ENCODE measurements at places on chromosomes 2 and 18.
A peak's percentile ranks its signal among the peaks of the same experiment; 100 is the strongest.

DNA sequence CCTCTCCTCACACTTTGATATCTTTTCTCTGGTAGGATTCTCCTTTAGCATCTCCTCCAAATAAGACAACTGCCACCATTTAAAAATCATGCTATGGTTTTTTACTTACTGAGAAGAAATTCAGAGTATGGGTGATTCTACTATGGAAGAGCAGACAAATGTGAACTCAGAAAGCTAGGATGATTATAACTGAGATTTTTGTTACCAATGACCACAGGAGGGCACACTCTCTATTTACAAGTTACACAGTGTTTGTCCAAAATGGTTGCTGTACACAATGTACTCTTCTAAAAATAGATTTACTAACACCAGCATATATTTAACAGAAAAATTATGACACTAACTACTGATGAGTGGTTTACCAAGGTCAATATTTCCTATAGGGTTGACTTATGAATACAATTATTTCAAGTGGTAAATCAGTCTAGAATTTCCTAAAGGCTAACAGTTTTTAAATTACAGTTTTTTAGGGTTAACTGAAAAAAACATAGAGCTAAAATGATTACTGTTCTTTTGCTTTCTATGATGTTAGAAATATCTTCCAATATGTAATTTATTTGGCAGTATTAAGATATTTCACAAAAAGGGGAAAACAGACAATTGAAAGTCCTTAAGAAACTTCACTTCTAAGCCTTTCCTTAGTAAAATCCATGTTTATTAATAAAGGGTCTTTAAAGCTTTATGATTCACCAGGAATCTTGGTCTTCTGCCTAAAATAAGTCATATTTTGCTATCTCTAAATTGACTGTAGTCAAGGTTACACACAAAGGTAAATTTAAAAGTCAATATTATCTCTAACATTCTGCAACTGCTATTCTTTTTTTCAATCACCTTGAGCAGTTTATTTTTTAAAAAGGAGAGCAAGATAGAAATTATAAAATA, 57.2 kb downstream of the MAP4K3 start:
- no peak for DNase-seq

- no peak for DNase-seq
Measured at GRCh38 chr2:104236491-104236890, 617.4 kb upstream of the POU3F3 start.

- peak; percentile 12 for DNase-seq
Measured at GRCh38 chr2:19955544-19956422, 34.1 kb downstream of the WDR35 start.

GRCh38 chr2:26658691-26659346, 17.7 kb upstream of the CIB4 start:
- no peak for DNase-seq

GRCh38 chr18:26804519-26804918, 61.0 kb downstream of the AQP4 start:
- no peak for DNase-seq

DNA sequence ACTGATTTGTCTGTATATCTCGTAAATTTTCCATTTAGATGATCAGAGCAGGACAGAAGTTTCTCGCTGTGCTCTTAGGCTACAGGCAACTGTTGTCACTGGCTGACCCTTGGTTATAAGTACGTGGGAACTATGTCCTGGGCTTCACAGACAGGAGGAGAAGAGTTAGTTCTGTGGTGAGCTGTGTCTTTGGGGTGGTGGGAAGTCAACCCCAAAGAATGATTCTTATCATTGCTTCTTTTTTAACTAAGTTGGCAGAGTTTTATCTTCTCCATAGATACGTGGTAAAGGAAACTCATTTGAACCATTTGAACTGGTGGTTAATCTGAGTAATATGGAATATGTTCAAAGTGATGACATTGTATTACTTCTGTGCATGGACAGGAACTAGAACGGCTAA, 230.6 kb upstream of the EPAS1 start:
- no peak for DNase-seq

DNA sequence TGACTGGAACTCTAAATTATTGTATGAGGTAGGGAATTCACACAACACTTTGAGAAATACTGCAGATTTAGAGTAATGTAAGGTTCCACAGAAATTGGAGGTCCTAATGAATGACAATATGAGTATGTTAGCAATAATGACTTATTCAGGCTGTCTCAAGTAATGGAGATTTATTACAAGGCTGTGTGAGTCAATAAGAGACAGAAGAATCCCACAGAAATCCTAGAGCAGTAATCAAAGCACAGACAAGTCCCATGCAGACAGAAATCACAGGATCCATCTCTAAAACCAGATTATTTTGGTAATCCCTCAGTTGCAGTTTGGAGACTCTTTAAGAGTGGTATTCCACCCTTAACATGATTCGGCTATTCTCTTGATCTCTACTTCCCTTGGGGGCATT, 83.6 kb downstream of the FAM161A start:
- no peak for DNase-seq

DNA sequence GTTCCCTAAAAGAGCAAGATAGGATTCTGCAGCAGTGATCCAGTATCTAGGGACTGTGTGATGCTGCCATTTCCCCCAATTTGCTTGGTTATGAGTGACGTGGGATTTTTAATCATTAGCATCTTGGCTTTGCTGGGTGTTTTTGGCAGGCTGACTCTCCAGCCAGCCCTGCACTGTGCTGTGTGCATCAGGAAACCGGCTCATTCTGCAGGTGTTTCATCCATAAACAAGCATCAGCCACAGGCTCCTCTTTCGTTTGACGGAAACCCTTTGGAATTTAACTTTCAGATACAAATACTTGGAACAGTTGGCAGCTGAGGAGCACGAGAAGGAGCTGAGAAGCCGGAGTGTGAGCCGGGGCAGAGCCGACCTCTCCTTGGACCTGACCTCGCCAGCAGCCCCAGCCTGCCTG, 135.9 kb downstream of the TPGS2 start:
- DNase-seq, result no peak

DNA sequence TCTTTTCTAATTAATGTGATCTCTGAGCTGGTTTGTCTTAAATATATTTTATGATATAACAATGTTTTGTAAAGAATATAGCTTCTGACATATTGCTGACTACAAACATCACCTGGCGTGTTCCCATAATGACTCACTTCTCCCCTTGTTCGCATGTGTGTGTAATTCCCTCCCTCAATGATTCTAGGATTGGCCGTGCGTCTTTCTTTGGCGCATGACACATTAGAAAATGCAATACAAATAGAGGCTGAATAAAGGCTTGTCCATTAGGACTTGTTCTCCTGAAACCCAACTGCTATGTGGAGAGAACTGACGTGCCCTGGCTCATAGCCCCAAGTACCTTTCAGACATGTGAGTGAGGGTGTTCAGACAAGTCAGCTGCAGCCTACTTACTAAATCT, 159.7 kb upstream of the CDH20 start:
- no peak for DNase-seq

GRCh38 chr2:20365249-20365817, 14.7 kb upstream of the PUM2 start:
- DNase-seq, result no peak

DNA sequence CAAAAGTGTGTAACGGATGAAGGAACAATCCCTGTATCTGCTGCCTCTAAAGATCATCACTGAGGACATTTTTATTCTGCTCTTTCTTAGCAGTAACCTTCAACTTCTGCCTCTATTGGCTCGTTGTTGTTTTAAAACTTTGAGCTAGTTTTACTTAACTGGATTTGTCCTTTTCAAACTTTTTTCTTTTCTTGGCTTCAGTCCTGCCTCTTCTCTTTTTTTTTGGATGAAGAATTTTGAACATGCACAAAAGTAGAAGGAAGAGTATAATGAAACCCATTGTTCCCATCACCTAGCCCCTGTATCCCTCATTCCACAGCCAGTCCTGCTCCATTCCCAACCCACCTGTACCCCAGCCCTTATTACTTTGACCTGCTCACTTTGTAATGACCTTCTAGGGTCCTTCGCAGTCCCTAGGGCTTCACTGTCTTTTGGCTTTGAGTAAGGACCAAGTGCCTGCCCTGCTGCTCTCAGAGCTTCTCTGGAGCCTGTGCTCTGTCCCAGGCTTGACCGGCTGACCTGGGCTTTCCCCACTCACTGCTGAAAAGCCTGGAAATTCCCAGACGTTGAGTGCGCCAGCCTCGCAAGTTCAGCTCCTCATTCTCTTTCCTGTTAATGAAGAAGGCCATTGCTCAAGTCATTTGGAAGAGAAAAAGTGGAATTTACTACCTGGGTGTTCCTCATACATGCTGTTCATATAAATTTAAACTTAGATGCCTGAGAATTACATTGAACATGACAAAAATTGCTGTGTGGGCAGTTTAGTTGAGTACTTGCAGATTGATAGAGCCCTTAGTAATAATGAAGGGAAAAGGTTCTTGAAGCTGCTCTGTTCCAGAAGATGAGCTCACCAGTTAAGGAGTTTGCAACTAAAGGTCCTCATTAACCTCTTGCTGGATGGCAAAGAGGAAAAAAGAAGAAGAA, 149.3 kb upstream of the ALPP start:
- no peak for DNase-seq

DNA sequence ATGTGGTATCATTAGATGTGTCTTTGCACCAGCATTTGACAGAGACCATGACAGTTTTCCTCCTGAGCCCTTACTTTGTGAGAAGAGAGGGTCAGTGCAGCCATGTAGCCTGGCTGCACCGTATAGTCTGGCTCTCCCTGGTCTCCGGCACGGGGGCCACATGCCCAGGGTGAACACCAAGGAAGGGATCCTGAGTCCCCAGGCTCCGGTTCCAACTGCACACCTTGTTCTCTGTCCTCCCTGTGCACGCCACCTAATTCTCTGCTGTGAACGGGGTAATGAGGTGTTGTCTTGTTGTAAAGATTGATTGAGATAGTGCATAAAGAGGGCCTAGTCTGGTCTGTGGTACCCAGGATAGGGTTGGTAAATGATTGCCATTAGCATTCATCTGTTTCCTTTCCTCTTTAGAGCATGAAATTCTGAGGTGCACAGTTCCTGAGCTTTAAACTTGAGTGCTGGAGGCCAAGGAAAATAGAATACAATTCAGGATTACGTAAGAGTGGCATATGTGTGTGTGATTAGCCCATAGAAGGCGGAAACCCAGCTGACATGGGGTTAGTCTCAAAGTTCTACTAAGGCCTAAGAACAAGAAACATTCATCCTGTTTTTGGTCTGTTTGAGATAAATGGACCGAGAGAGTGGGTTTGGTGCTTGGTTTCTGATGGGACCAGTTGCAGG, 55.5 kb downstream of the NCK2 start:
- DNase-seq, result no peak

- DNase-seq, result no peak
Measured at GRCh38 chr18:9097349-9097748, 5.2 kb upstream of the NDUFV2 start.

DNA sequence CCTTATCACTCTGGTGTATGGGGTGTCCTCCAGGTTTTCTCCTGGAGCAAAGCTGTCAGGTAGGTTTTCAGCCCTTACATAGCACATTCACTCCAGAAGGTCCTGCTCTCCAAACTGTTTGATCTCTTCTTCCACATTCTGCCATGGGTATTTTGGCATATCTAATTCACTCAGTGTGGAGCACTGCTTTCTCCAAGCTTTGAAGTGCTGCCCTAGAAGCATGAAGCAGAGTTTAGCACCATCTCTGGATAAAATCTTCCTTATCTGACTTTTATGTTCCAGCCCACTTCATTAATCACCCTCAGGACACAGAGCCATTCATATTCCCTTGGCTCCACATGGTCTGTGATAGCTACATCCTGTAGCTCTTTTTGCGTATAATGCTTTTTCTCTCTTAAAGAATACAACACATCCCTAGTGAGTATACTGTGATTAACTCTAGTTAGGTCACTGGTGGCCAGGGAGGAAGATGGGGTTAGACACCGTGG, 56.7 kb upstream of the ARHGAP28 start:
- DNase-seq, result no peak

DNA sequence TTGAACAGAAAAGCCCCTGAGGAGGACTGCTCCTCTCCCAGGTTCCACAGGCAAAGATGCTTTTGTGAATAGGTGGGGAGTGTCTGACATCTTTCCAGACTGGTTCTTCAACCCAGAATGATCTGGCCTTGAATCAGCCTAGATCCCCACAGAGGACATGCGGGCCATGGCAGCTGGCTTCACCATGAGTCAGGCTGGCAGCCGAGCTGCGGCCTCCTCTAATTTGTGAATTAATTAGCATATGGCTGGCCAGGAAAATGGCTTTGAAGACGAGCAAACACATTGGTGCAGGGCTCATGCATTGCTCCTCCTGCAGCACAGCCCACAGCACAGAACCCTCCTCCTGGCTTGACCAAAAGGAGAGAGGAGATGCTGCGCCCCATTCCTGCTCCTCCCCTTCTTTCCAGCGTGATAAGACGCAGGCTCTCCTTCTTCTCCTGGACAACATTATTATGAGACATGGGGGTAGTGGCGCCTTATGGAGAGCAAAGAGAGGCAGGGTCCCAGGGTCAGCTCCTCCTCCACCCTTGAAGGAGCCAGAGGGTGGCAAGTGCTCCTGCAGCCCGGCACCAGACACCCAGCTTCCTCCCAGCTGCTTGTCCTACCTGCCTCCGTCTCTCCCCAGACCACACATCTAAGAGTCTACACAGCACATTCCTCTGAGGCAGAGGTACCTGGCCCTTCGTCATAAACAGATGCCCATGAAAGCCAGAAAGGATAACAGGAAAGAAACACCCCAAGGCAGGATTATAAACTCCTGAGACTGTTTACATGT, 66.7 kb downstream of the EDAR start:
- no peak for DNase-seq

GRCh38 chr18:33851546-33852078, 273.6 kb downstream of the ASXL3 start:
- no peak for DNase-seq

DNA sequence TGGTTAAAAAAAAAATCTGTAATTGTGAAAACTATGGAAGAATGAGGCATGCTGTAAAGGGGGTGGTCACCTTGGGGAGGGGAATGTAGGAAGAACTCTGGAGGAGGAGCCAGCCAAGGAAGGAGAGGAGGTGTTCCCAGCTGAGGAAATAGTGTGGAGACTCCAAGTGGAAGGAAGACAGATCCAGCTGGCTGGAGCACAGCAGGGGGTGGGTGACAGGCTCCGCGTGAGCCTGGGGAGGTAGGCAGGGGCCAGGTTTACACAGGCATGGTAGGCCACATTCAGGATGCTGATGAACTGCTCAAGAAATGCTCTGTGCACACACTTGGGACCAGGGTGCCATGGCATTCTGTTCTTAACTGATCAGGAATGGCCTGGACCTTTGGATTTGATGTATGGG, 16.8 kb downstream of the AFF3 start:
- DNase-seq, result no peak

GRCh38 chr2:78407960-78408794, 617.3 kb upstream of the REG3G start:
- DNase-seq, result no peak

GRCh38 chr2:232652505-232652851, 19.1 kb downstream of the EFHD1 start:
- no peak for DNase-seq

DNA sequence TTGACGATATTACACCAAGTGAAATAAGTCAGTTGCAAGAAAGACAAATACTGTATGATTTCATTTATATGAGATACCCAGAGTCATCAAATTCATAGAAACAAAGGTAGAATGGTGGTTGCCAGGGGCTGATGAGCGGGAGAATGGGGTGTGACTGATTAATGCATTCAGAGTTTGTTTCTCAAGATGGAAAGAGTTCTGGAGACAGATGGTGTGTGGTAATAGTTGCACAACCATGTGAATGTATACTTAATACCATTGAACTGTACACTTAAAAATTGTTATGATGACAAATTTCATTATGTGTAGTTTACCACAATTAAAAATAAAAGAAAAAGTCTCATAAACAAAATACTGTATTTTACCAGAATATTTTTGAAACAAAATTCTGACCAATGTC, 117.3 kb downstream of the PIGN start:
- no peak for DNase-seq
